Tracheal epithelial cell (primary cell): ENCODE measurements at places on chromosomes 3 and 15. TPM values are rescaled to one million over a fixed set of nuclear protein-coding genes. Genes with fewer than 3 reads are reported as not detected.

Gene MAN2C1
- 77.8 and 89.3 TPM in 2 replicates for total RNA-seq

Gene DAZL
- not detected in 2 replicates for total RNA-seq

Gene ALDH1A3
- 214 and 3,131 TPM in 2 replicates for total RNA-seq

Gene PLCL2
- 1.3 and 3.6 TPM in 2 replicates for total RNA-seq

Gene COL6A5
- total RNA-seq = not detected in 2 replicates

Gene SERINC4
- not detected in 2 replicates for total RNA-seq

Gene PCSK6
- total RNA-seq = 1.7 and 4.5 TPM in 2 replicates
